ENCODE measurements at places on chromosomes 11 and 22.
A peak's percentile ranks its signal among the peaks of the same experiment; 100 is the strongest.

DNA sequence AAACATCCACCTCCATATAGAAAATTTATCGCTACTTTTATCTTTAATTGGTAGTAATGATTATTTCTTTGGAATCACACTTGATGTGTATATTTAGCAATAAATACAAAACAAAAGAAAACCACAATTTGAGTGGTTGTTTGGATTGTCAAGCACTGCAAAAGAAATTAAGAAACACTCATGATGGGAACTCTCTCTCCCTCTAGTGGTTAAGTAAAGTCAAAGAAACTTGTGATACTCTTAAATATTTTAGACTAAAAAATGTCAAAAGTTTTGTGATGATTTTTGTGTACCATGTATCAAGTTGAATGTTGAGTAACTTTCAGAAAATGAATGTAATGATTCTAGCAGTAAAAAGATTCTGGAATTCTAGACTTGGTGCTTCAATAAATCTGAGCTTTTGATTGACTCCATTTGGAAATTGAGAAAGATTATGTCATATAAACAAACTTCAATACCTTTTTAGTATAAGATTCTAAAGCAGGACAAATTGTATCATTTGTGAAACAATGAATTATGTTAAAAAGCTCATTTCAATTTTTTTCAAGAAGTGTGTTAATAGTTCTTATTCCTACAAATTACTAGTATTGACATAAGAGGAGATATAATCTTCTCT lies 20.8 kb downstream of the MUC15 start:
- no peak for DNase-seq

- no peak for DNase-seq
Measured at GRCh38 chr11:113789675-113790320, 10.2 kb downstream of the CLDN25 start.

- no peak for DNase-seq
Measured at GRCh38 chr22:33451866-33452469, 393.8 kb upstream of the SYN3 start.

DNA sequence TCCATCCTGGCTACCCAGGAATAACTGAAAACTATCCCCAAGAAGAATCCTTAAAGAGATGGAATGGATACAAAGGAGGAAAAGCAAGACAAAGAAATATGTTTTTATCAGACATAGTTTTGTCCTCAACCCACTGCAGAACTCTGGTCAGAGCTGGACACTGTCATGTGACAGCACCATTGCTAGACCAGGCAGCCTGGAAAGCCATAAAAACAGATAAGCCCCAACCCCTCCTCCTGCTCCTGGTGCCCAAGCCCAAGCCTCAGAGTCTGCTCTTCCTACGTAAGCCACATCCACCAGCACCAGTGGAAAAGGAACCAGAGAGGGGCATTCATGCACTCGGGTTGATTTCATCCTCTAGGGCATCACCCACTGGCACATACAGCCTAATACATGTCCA lies 116.9 kb downstream of the TRIM29 start:
- DNase-seq = no peak

DNA sequence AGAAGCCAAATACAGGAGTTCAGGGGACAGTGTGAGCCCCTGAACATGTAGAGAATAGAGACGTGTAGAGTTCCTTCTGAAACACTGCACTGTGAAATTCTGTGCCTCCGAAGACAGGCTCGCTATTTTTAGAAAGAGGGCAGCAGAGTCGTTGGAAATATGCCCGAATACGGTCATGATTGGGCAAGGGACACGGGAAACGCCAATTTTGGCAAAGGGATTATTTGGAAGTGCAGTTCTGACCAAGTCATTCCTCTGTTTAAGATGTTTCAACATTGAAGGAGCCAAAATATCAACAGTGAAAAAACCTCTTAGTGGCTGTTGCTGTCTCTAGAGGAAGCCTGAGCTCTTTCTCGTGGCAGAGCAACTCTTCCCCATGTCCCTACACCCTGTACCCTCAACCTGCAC lies 9.5 kb upstream of the CBX6 start:
- DNase-seq = no peak

DNA sequence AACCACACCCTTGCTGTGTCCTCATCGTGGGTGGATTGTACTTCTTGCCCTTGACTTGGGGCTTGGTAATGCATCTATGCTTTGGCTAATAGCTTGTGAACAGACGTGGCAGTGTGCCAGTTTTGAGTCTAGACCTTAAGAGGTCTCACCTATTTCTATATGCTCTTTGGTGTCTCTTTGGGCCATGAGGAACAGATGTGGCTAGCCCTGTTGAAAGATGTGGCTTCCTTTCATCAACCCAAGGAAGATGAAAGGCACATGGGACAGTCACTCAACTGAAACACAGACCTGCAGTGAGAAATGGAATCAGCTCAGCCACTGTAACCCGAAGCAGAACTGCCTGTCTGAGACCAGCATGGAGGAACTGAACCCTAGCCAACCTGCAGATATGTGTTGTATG lies 7.9 kb upstream of the NELL1 start:
- DNase-seq = no peak

- peak; percentile 84 for DNase-seq
Measured at GRCh38 chr11:122714484-122714883, 59.0 kb downstream of the UBASH3B start.

DNA sequence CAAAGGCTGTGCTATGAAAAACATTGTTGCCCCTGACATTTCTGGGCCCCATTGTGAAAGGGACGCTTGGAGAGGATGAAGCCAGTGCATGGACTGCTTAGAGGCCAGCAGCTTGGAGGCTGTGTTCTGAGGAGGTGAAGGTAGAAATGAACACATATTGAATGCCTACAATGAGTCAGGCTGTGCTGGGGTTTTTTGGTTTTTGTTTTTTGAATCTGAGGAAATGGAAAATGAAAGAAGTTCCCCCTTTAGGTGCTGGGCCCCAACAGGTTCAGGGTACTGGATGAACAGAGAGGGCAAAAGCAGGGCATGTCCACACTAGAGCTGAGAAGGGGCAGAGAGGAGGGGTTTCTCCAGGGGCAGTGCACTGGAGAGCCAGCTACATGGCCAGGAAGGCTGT lies 166.1 kb upstream of the API5 start:
- no peak for DNase-seq

DNA sequence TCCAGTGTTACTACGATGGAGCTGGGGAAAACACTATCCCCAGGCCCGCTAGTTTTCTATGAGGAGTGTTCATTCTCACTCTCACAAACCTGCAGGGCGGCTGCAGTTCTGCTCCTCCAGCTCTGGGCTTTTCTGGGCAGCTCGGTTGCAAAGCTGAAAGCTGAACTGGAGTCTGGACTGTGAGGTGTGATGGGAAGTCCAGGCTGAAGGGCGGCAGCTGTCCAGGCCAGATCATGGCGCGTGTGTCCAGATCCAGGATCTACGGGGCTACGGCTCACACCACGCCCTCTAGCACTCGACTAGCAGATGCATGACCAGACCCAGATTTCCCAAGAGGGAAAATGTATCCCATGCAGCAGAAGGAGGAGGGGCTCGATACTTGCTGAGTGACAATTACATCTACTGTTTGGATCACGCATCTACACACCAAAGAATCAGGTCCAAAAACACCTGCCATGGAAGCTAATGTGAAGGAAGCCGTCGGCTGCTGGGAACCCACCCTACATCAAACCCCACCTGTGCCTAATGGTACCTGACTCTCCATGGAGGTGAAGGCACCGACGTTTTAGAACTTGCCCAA lies 555.0 kb downstream of the BRD1 start:
- no peak for DNase-seq

DNA sequence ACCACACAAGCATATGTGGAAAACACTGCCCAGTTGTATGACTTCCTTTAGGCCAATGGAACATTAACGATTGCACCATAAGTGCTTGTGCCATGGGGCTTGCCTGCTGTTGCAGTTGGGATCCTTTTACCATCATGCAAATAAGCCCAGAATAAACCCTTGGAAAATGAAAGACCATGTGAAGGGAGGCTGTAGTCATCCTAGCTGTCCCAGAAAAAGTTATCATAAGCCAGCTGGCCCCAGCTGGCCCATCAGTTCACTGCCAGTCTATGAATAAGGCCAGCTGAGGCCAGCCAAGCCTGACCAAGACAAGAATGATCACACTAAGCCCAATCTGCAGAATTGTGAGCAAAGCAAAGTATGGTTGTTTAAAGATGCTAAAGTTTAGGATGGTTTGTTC lies 253.9 kb upstream of the ARHGAP20 start:
- no peak for DNase-seq

- no peak for DNase-seq
Measured at GRCh38 chr11:122103726-122104125, 12.3 kb downstream of the BLID start.

DNA sequence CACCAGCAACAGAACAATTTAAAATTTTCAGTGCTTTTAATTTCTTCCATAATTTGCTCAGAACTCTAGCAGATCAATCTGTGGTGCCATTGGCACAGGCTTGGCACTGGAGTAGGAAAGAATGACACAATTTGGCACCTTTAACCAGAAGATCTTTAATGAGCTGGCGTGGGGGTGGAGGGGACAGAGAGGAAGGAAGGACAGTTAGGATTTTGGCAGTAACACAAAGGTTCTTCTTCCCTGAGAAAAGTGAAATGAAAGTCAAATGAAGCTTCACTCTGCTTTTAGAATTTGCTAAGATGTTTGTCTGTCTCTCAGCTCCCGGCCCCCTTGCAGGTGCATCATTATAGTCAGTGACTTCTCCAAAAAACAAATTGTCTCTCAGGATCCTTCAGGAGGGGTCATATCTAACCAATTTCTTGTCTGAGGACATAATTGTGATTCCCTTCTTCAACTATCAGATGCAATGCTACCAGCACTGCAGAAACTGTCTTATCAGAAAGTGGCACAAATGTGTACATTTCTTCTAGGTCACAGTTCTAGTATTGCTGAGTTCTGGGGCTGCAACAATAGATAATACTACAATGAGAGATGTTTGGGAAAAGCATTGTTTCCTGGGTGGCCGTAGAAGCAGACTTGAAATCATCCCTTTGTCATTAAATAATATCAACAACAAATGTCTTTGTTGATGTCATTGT lies 66.8 kb downstream of the CSTPP1 start:
- DNase-seq = peak; percentile 46

Measured in KBM-7 (cell line).